Vagina (tissue), 2 donors: ENCODE measurements at places on chromosomes 7 and 10. TPM values are rescaled to one million over a fixed set of nuclear protein-coding genes. Genes with fewer than 3 reads are reported as not detected.

- H3K27ac ChIP-seq = no peak overlapping the region
- DNase-seq = no peak
- no peaks in the 10 kb centered on the region for H3K36me3 ChIP-seq
- no peak overlapping the region for H3K4me3 ChIP-seq
Measured at GRCh38 chr10:116490028-116490662, 55.6 kb upstream of the PNLIP start.

GRCh38 chr10:118922226-118922625, 107.3 kb upstream of the NANOS1 start:
- no peaks in the 10 kb centered on the region for H3K27me3 ChIP-seq
- DNase-seq = peak; percentile 22
- H3K36me3 ChIP-seq = no peaks in the 10 kb centered on the region
- H3K4me1 ChIP-seq = peaks cover 6% of the 10 kb centered on the region
- no peak overlapping the region for H3K27ac ChIP-seq

DNA sequence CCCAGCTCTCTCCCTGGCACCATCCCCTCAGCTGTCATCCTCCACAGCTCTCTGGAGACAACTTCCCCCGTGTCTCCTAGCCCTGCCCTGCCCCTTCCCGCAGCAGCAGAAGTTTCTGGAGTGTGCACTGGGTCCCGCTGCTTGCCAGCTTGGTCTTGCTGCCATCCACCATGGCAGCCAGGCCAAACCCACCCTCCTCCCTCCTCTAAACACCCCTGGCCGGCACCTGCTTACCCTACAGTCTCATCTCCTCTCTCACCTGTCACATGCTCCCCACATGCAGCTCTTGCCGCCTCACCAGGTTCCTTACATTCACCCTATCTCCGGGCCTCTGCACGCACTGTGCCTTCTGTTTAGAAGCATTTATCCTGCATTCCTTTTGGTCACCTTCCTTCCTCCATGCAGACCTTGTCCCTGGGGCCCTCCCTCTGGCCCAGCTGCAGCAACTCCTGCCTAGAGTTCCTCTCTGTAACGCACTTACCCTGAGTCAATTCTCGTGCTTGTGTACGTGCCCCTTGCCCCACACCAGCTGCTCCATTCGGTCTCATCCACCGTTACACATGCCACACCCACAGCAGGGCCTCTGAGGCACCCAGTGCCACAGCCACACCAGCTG, 93.9 kb upstream of the RET start:
- H3K4me1 ChIP-seq = no peaks in the 10 kb centered on the region
- H3K27me3 ChIP-seq = no peaks in the 10 kb centered on the region
- H3K36me3 ChIP-seq = no peaks in the 10 kb centered on the region

DNA sequence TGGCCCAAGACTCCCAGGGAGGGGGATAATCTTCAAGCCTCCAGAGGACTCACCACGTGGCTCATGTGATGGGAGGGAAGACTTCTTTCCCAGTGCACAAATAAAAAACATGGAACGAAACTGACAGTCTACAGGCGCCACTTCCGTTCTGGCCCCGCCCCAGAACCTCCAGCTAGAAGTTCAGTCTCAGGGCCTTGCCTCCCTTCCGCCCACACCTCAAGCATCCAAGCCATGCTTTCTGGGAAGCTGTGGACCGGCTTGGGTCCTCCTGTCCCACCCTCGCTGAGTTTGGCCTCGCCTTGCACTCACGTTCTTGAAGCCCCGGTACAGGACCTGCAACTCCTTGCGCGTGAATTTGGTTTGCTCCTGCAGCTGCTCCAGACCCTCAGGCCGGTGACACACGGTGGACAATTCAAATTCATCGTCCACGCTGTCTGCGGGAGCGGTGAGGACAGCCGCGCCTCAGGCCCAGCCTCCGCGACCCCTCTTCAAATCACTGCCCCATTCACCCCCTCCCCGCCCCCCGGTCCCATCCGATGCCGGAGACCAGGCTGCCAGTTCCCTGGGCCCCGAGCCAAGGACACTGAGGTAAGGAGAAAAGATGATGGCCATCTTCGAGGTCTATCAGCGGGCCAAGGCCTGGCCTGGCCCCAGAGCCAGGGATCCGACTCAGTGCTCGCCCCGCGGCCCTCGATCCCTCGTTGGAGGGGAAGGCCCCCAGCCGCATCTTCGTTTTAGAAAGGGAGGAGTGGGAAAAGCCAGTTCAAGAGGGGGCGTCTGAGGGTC, 10.7 kb upstream of the OGA start:
- H3K4me1 ChIP-seq = peaks cover 25% of the 10 kb centered on the region
- H3K36me3 ChIP-seq = no peaks in the 10 kb centered on the region
- peak overlapping the region; percentile 63 for H3K27ac ChIP-seq
- no peak for DNase-seq
- peak overlapping the region; percentile 51 for H3K4me3 ChIP-seq

DNA sequence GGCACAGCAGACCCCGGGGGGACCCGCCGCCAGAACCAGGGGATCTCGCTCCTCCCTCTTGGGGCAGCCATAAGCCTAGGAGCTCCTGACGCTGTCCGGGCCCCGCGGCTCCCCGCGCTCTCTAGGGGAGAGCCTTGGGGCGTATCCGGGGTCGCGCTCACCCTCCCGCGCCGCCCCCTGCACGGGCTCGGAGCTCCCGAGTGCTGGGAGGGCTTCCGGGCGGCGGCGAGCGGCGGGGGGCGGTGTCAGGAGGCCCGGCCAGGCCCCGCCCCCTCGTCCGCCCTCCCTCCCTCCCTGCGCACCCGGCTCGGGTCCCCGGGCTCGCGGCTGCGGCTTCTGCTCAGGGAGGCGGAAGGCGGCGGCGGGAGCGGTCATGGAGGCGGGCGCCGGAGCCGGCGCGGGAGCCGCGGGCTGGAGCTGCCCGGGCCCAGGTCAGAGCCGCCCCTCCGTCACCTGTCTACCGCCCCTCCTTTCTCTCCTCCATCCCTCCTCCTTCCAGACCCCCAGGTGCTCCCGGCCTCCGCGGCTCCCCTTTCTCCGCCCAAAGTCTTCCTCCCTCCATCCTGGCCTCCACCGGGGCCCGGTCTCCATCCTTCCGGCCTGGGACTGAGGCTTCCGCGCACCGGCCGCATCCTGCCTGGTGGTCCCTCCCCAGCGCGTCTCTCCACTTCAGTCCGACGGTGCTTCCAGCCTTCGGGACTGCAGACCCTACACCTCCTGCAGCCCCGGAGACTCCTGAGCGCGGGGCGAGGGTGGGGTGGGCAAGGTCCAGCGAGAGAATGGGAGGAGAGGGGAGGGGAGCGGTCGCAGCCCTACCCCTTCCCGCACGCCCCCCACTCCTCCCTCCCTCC, at the start of gene CCDC136:
Gene CCDC136, plus strand, starts transcription at position 848 of the 851 bp plus-strand sequence. CDS start 444 bp downstream, outside the sequence.
- H3K4me1 ChIP-seq = peaks cover 29% of the 10 kb centered on the region
- peak within 1 kb of the TSS; percentile 79 for H3K27ac ChIP-seq
- peak within 1 kb of the TSS; percentile 71 for H3K4me3 ChIP-seq
- no peaks in the 10 kb centered on the region for H3K36me3 ChIP-seq
- no peak for DNase-seq
- no peaks in the 10 kb centered on the region for H3K27me3 ChIP-seq

GRCh38 chr10:5949009-5949759, 28.2 kb downstream of the IL15RA start:
- H3K4me3 ChIP-seq = no peak overlapping the region
- peaks cover 33% of the 10 kb centered on the region for H3K4me1 ChIP-seq
- no peak for DNase-seq

RNF32 gene
- not detected for total RNA-seq

ABCF2 gene
- 25.3 TPM for total RNA-seq

SEMA3E gene
- total RNA-seq = 4.4 TPM

ABCC2 gene
- total RNA-seq = 1.7 TPM
